ENCODE measurements at places on chromosomes 2 and 18.

DNA sequence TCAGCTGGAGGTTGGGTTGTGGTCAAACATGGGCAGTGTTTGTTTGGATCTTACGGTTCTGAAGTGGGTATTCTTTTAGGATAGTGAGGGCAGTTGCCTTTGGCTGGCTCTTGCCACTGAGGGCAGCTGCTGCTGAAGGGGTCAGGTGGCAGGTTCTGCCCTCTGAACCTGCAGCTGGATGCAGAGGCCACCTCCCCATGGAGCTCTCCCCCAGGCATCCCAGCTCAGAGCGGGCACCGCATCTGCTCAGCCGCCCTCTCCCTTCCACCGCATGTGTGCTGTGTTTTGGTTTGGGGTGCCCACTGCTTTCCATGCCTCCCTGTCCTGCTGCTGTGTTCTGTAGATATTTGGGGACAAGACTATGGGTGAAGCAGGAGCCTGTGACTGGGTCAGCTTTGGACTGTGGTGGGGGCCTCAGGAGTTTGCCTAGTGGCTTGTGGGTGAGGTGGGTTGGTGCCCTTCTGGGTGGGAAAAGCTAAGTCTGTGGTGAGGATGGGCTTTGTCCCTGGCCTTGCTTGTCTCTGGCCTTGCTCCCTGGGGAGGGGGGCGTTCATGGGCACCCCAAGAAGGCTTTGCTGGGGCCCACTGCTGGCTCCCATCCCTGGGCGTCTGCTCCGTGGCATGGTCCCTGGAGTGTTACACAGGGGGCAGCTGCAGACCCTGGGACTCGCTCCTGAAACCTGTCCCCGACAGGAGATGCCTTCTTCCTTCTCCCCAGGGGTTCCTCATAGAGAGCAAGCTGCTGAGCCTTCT lies 28.5 kb downstream of the OTOF start:
- no peak for DNase-seq

DNA sequence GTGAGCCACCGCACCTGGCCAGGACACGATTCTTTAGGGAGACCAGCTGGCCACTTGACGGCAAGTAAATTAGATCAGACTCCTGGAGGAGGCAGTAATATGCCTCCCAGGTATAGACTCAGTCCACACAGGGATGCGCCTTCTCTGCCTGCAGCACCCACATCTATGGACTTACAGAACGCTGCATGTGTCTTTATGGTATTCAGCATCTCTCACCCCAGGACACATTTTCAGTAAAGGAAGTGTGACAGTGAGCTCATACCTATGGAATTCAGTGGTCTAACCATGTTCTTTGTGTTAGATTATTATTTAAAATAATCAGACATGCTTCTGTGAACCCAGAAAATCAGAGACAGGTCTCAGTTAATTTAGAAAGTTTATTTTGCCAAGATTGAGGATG lies 5.9 kb upstream of the NARS1 start:
- no peak for DNase-seq

GRCh38 chr18:8515142-8515865 lies 93.9 kb upstream of the RAB12 start:
- no peak for DNase-seq

GRCh38 chr2:118095610-118096009 lies 7.3 kb downstream of the INSIG2 start:
- DNase-seq = no peak

DNA sequence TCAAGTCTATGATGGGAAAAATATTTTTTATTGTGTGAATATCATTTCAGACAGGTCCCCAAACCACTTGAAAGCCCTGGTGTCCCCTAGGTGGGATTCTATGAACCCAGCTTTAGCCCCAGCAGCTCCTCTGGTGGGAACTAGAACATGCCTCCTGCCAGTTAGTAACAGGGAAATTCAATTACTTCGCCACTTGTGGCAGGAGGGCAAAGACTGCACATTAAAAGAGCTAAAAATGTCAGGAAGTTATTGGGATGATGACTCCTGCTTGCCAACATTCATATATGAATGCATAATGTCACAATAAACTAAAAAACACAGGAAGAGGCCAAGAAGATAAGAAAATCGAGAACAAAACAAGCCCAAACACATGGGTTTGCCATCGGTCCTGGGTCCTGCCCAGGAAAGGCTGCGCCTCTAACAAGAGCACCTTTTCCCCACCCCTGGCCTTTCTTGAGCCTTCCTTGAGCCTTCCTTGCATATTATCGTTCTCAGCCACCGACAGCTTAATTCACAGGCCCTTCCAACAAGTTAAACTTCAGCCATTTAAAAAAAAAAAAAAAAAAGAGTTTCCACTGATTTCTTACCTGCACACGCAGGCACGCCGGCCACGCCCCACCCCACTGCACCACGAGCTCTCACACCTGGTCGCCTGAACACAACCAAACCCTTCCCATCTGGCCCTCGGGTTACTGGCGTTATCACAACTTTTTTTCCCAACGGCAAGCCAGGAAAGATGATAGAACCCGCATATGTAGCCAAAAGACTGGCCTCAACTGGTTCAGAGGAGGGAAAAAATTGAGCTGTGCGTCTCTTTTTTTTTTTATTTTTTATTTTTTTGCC lies 23.4 kb downstream of the BCL11A start:
- no peak for DNase-seq

DNA sequence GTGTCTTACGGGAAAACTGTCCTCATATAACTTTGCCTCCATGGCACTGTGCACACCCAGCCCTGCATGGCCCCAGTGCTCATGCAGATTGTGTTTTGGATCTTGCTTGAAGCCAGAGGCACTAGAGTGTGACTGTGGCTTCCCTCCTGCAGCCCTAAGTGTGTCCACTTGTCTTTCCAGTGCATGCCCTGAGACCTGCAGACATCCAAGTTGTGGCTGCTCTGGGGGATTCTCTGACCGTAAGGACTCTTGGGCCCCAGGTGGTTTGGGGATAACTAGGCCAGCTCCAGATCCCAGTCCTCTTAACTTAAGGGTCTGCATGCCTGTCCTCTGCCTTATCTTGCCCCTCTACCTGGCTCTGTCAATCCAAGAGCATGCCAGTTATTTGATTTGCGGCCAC lies 96.6 kb downstream of the PLB1 start:
- no peak for DNase-seq

DNA sequence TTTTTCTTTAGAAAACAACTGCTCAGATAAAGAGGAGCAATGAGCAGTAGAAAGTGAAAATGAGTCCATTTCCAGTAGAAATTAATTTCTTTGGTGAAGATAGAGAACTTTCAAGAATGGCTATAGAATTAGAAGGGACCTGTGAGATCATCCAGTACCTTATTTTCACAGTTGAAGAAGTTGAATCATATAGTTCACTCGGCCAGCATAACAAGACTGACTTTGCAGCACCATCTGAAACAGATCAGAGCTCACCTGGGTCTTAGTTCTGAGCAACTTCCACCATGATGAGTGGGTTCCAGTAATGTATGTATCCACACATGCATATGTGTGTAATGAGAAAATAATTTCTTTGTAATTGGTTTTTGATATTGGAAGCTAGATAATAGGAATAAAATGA lies 58.6 kb downstream of the CERS6 start:
- no peak for DNase-seq

DNA sequence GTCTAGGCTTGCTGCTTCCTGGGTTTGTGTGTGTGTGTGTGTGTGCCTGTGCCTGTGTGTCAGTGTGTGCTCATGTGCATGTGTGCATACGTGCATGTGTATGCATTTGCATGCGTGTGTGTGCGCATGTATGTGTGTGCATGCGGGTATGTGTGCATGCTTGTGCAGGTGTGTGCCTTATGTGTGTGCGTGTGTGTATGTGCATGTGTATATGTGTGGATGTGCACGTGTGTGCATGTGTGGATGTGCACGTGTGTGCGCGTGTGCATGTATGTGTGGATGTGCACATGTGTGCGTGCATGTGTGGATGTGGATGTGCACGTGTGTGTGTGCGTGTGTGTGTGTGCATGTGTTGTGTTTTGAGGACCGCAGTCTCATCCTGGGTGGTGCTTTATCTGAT lies 42.8 kb downstream of the LPIN1 start:
- no peak for DNase-seq

DNA sequence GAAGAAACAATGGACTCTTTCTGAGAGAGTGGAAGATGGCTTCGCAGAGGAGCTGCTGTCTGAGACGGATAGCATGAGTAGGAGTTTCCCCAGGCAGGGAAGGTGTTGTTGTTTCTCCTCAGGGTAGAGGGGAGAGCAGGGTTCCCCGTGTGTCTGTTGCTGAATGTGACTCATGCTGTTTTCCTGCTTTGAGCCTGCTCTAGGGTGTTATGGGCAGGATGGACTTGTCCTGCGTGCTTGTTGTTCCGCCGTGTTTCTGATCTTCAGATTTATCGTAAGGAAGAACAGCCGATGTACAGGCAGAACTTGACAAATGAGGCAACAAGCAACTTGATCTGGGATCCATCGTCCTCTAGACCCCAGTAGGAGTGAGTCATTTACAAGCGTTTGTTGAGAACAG lies 19.7 kb upstream of the MYCN start:
- DNase-seq = no peak

GRCh38 chr2:191656391-191656790 lies 21.5 kb upstream of the NABP1 start:
- DNase-seq = no peak

Data from stimulated activated CD4-positive, alpha-beta T cell treated with anti-CD3 and anti-CD28 coated beads, Interleukin-12 subunit alpha, Interleukin-12 subunit beta, amount 100 ng/mL, for 24 hours (primary cell).